ENCODE measurements at places on chromosomes 16 and 17.
A peak's percentile ranks its signal among the peaks of the same experiment; 100 is the strongest.

DNA sequence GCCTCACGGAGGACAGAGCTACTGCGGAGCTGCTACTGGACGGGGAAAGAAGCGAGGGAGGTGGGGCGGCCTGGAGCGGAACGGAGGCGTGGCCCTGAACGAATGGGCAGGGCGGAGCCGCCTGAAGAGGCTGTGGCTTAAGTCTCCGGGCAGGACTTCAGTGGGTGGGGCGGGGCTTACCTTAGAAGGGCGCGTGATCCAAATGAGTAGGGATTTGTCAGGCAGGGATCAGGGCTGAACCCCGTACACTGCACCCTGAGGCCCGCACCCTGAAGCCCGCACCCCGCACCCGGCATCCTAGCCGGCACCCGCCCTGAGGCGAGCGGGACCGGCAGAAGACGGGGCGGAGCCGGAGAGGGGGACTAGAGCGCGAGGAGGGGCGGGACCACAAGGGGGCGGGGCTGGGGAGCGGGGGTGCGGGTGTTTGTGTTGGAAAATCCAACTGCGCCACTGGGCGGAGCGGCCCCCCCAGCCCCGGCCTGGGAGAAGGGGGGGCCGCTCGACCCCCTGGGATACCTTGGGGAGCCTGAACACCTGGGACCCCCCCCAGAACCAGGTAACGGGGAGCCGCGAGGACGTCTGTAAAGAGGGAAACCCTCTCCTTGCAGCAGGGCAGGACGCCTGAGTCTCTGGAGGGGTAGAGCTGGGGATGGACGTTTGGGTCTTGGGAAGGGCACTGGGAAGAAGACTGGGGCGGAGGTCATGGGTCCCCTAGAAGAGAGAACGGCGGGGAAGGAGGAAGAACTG lies at the start of gene KDM6B:
KDM6B (plus strand) TSS at position 423 of the 747 bp plus-strand sequence. CDS start 11,338 bp downstream, outside the sequence.
- DNase-seq: no peak

GRCh38 chr17:34637548-34638525 lies 58.5 kb downstream of the TMEM132E start:
- DNase-seq: peak; percentile 25

- no peak for DNase-seq
Observed at GRCh38 chr16:9013508-9013864, 49.8 kb upstream of the USP7 start.

- no peak for DNase-seq
Observed at GRCh38 chr17:77802811-77803220, 155.7 kb upstream of the TNRC6C start.

- no peak for DNase-seq
Observed at GRCh38 chr16:12267491-12267890, 291.0 kb downstream of the SNX29 start.

DNA sequence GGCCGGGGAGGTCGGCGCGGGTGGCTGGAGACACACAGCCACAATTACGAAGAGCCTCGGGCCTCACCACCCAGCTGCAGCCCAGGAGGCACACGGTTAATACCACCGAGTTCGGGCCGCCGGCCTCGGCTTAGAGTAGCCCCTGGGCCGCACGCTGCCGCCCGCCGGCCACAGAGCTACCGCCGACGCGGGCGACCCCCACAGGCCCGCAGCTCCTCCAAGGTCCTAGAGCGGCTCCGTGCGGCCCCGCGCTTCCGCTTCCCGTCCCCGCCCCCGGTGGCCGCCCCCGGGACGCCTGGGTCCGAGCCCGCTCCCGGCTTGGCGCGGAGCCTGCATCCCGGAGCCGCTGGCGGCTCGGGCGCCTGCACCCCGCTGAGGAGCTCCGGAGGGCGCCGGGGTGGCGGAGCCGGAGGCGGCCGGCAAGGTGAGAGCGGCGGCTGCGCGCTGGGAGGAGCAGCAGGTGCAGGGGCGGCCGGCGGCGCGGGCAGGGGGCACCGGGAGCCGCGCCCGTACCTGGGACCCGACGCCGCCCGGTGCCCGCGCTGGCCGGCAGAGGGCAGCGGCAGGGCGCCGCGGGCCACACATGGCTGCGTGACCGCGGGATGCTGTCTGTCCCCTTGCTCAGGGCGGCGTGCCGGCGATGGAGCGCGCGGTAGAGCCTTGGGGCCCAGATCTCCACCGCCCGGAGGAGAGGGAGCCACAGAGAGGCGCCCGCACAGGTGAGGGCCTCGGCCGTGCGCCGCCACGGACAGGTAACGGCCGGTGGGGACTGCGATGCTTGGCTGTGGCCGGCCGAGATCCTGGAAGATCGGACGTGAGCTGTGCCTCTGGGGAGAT lies at the start of gene ZNF48:
ZNF48 (plus strand) TSS at position 266 of the 837 bp plus-strand sequence; CDS start at position 641, 375 bp downstream.
- DNase-seq: no peak

DNA sequence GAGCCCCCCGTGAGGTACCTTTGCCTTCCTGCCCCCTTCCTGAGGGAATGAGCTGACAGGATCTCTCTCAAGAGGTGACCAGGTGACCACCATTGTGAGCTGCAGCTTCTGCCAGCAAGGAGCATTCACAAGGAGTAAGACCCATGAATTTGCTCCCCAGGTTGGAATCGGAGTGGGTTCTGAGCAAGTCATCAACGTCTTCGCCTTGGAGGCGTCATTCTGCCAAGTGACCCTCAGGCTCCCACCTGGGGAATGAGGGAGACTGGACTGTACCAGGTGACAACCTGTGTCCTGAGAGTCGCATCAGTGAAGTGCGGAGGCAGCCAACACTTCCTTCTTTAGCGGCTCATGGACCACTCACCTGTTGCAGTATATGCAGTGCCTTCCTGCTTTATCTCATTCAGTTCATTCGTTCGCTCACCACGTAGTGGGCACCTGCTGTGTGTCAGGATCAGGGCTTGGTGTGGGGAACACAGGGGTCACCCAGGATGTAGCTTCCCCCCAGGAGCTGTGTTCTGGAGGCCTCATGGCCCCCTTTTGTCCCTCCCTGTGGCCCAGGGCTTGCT lies 22.8 kb downstream of the WSCD1 start:
- DNase-seq: no peak

- DNase-seq: no peak
Observed at GRCh38 chr16:11257131-11257938, 1.3 kb upstream of the SOCS1 start.

- DNase-seq: no peak
Observed at GRCh38 chr16:68064791-68065365, 20.3 kb upstream of the NFATC3 start.

GRCh38 chr17:76440751-76441362 lies 12.1 kb downstream of the UBE2O start:
- DNase-seq: no peak

- DNase-seq: no peak
Observed at GRCh38 chr16:84765616-84766580, 53.9 kb upstream of the CRISPLD2 start.

DNA sequence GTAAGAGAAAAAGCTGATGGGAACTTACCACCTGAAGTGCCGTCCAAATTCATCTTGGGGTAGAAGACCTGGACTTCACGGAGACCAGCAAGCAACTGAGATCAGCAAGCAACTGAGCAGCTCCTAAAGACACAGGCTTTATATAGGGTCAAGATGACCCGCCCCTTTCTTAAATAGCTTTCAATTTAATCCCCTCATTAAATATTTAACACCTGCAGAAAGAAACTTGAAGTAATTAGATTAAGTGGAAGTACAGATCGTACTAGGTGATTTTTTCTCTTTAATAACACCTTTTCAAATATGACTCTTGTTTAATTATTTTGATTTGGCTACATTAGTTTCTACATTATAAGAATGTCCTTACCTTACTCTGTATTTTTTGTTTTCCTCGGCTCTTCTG lies at the start of gene CPHXL:
CPHXL (minus strand) TSS at position 101 of the 400 bp plus-strand sequence; CDS start at position 53, 48 bp downstream.
- no peak for DNase-seq

- no peak for DNase-seq
Observed at GRCh38 chr17:1931844-1932579, 93.1 kb downstream of the RTN4RL1 start.

GRCh38 chr17:40122136-40122998 lies 596 bp downstream of the MSL1 start:
- no peak for DNase-seq

GRCh38 chr17:79935197-79935885 lies 96.1 kb upstream of the CBX4 start:
- DNase-seq: no peak

DNA sequence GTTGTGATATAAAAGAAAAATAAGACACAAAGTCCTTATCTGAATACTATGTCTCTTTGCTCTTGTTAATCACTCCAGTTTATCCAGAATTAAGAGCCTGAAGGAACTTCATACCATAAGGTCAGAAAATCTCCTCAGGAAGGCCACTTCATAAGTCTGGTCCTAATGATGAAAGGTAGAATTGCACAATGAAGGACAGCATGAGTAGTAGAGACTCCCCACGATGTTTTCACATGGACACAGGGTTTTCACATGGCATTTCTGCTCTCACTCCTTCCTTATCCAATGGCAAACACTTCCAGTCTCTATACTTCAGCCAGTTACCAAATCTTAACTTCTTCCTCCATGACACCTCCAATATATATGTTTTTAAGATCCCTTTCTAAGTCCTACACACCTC lies 10.2 kb upstream of the C17orf78 start:
- no peak for DNase-seq

DNA sequence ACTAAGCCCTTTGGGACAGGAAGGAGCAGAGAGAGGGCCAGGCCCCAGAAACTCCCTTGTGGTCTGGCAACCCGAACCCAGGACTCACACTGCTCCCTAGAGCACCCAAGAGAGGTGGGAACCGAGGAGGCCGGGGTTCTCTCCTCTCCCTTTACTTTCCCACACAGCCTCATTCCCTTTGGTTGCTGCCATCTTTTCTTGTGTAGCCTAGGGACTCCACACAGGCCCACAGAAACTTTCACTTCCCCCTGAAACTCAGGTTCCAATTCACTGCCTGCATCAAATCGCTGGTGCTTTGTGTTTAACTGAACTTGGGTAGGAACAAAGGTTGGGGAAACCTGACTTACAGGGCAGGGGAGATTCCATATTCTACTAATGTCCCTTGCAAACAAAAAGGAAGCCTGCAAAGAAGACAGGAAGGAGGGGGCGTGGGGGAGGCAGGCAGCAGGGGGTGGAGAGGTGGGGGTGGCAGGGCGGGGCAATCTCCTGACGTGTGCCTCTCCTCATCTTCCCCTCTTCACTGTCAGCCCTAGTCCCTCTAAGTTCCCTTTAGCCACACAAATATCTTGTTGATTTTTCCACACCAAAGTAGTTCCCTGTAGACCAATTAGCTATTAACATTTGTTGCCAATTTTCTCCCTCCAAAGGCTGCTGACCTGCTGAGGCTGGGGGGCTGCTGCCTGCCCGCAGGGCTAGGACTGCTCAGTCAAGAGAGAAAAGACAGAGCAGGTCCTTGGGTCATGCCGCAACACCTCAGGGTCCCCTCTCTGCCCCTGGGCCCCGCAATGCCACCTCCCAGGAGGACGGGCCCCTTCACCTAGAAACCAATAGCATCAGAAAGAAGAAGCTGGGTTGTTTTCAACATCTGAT lies 8.0 kb downstream of the ST3GAL2 start:
- DNase-seq: no peak

GRCh38 chr17:40068917-40069750 lies 6.4 kb downstream of the THRA start:
- DNase-seq: no peak

DNA sequence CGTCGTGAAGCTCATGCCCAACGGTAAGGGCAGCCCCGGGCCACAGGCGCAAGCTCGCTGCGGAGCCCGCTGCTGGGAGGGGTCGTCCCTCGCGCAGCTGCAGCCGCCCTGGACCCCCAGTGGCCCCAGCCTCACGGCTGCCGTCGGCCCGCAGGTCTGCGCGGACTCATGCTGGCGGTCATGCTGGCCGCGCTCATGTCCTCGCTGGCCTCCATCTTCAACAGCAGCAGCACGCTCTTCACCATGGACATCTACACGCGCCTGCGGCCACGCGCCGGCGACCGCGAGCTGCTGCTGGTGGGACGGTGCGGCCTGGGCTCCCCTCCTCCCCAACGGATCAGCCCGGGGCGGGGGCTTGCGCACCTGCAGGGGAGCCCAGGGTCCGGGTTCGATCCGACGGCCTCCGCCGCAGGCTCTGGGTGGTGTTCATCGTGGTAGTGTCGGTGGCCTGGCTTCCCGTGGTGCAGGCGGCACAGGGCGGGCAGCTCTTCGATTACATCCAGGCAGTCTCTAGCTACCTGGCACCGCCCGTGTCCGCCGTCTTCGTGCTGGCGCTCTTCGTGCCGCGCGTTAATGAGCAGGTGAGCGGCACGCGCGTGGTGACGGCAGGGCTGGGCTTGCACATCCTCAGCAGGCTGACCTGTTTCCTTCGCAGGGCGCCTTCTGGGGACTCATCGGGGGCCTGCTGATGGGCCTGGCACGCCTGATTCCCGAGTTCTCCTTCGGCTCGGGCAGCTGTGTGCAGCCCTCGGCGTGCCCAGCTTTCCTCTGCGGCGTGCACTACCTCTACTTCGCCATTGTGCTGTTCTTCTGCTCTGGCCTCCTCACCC lies 5.8 kb downstream of the SLC5A2 start:
- DNase-seq: no peak

DNA sequence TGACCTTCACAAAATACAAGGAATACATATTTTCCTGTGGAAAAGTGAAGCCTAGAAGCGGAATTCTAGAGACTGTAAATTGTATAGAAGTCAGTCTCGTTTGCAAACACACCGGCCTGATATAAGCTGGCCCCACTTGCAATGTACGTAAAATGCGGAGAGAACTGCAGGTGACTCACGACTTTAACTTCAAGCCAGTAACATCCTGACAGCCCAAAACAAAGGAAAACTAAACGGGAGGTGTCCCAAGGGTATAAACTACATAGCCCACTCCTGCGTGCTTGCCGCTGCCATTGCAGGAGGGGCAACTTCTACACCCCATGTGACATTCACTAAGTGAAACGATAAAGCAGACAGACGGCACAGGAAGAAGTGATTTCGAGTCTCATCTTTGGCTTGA lies 101.6 kb downstream of the CYTH1 start:
- no peak for DNase-seq

DNA sequence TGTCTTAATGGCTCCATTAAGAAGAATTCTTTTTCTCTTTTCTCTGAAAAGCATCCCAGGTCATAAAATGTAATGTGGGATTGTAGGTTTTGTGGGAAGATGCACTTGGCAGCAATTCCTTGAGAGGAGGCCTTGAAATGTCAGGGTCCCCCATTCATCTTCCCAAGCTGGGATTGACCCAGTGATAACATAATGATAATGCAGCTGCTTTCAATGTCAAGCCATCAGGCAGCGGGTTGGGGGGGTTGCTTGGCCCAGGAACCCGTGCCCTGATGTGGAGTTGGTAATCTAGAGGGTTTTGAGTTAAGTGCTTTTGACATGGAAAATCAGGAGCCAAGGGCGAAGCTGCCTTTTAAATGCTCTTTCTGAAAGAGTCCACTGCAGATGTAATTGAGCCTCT lies 484.0 kb downstream of the WWOX start:
- no peak for DNase-seq

- peak; percentile 52 for DNase-seq
Observed at GRCh38 chr17:56681561-56682266, 88.2 kb downstream of the NOG start.

DNA sequence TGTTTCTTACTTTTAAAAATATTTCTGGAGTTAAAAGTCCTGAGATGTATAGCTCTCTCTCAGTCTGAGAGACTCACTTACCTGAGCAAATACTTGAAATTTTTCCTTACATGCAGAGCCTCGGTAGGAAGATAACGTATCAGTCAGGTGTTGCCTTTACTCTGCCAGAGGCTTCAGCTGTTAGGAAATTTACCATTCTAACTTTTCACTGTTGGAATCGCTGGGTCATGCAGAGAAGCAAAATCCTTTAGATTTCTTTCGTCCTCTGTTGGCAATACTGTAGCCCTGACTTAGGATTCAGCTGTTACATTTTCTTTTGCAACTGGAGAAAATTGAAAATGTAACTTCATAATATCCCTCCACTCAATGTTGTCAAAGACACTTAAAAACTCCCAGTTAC lies 20.0 kb upstream of the KCNJ16 start:
- no peak for DNase-seq

- no peak for DNase-seq
Observed at GRCh38 chr17:79473111-79473875, 137.6 kb downstream of the RBFOX3 start.

Data from Panc1 (cell line).